Vagina (tissue), 2 donors: ENCODE measurements at places on chromosomes 12 and 14.

GRCh38 chr14:99792551-99793212, 531 bp upstream of the EML1 start:
- H3K27me3 ChIP-seq = no peaks in the 10 kb centered on the region
- peaks cover 28% of the 10 kb centered on the region for H3K4me1 ChIP-seq
- H3K4me3 ChIP-seq = peak overlapping the region; percentile 55
- no peaks in the 10 kb centered on the region for H3K36me3 ChIP-seq

DNA sequence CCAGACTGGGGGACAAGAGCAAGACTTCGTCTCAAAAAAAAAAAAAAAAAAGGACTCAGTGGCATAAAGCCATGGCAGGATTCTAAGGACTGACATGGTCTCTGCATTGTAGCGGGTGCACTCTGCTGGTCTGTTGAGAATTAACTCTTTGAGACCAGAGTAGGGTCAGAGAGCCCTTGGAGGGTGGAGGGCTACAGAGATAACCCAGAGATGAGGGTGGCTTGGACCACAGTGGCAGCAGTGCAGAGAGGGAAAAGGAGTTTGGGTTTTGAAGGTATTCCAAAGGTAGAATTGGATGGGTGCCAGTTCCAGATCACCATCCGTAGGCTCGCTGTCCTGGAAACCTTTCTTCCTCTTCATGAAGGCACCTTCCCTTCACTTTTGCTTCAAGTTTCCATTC, 14.3 kb upstream of the DYNC1H1 start:
- peaks cover 25% of the 10 kb centered on the region for H3K4me1 ChIP-seq
- H3K27me3 ChIP-seq = no peaks in the 10 kb centered on the region
- H3K27ac ChIP-seq = no peak overlapping the region
- no peaks in the 10 kb centered on the region for H3K36me3 ChIP-seq

DNA sequence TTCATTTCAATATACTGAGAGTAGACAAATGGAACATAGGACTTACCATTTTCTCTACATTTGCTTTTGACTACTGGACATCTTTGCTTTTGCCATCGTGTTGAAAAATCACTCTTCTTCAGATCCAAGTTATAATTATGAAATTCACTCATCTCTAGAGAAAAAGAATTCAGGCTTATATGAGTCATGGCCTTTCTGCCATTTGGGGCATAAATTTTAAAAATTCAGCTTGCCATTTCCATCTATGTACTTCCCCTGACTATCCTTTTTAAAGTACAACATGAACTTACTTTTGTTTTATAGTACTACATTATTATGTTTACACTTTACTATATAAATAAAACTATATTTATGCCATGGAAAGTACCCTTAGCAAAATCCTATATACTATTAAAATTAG, 3.0 kb downstream of the KLRK1 start:
- H3K27me3 ChIP-seq = no peaks in the 10 kb centered on the region
- H3K4me3 ChIP-seq = no peak overlapping the region
- no peaks in the 10 kb centered on the region for H3K4me1 ChIP-seq
- no peaks in the 10 kb centered on the region for H3K36me3 ChIP-seq
- DNase-seq = no peak

- no peaks in the 10 kb centered on the region for H3K36me3 ChIP-seq
- H3K27me3 ChIP-seq = no peaks in the 10 kb centered on the region
- no peak for DNase-seq
- H3K4me3 ChIP-seq = no peak overlapping the region
- H3K27ac ChIP-seq = no peak overlapping the region
Measured at GRCh38 chr14:59394268-59394667, 70.9 kb downstream of the GPR135 start.

GRCh38 chr12:148676-149416, 65.1 kb downstream of the SLC6A12 start:
- H3K36me3 ChIP-seq = no peaks in the 10 kb centered on the region
- DNase-seq = no peak
- no peak overlapping the region for H3K27ac ChIP-seq
- H3K4me3 ChIP-seq = no peak overlapping the region
- H3K4me1 ChIP-seq = peaks cover 6% of the 10 kb centered on the region
- no peaks in the 10 kb centered on the region for H3K27me3 ChIP-seq

DNA sequence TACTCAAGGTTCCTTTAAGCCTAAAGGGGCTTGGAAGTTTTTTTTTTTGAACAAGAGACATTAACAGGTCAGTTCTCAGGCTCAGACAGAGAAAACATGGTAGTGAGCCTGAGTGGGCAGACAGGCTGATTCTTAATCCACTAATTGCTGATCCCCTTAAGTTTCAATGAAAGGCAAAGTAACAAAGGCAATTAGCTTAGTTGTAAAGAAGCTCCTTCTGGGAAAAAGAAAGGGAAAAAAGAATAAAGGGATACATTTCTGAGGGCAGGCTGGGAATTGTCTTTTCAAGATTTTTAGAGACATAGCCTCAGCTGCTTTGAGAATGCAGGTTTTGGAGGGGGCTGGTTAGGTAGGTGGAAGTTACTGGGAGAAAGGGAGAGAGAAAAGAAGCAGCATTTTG, 133.8 kb downstream of the CFAP54 start:
- no peak for DNase-seq
- H3K36me3 ChIP-seq = no peaks in the 10 kb centered on the region
- H3K27me3 ChIP-seq = no peaks in the 10 kb centered on the region
- H3K4me1 ChIP-seq = no peaks in the 10 kb centered on the region

DNA sequence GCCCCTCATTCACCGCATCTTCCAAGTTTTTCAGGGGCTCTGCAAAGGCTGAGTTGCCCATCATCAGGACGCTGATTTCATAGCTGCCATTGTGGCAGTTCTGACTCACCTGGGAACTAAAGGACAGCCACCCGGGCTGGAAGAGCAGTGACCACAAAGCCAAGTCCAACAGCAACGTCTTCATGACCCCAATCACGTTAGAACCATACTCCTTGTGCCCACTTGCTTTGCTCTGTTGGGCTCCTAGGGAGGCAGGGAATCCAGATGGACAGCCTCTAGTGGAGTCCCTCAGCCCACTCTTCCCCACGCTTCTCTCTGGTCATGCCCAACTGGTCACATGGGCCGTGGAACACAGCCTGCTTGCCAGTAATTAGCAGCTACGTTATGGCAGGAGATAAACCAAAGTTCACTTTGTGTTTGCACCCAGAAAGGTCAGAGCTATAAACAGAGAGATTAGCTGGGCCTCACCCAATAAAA, at the start of gene GUCY2C:
GUCY2C (minus strand) TSS at position 335 of the 477 bp plus-strand sequence; CDS start at position 184, 151 bp downstream.
- H3K27me3 ChIP-seq = no peaks in the 10 kb centered on the region
- no peaks in the 10 kb centered on the region for H3K36me3 ChIP-seq
- no peak within 1 kb of the TSS for H3K4me3 ChIP-seq
- no peak for DNase-seq
- no peak within 1 kb of the TSS for H3K27ac ChIP-seq

DNA sequence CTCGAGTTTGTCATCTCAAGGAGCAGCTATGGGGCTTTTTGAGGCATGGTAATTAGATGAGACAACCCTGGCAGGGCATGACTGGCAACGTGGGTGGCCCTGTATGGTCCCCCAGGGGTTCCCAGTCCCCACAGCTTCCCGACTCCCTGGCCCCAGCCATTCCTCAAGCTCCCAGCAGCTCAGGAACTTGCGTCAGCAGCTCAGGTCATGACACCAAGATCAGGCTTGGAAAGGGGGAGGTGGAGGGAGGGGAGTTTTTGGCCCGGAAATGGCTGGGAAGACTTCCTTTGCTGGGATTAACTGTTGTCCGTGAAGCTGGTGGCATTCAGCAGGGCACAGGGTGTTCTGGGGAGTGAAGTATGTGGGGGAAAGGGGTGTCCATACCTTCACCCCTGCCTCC, 10.4 kb upstream of the NRIP2 start:
- no peak for DNase-seq
- H3K27ac ChIP-seq = peak overlapping the region; percentile 6
- no peaks in the 10 kb centered on the region for H3K27me3 ChIP-seq
- no peaks in the 10 kb centered on the region for H3K36me3 ChIP-seq
- no peaks in the 10 kb centered on the region for H3K4me1 ChIP-seq

DNA sequence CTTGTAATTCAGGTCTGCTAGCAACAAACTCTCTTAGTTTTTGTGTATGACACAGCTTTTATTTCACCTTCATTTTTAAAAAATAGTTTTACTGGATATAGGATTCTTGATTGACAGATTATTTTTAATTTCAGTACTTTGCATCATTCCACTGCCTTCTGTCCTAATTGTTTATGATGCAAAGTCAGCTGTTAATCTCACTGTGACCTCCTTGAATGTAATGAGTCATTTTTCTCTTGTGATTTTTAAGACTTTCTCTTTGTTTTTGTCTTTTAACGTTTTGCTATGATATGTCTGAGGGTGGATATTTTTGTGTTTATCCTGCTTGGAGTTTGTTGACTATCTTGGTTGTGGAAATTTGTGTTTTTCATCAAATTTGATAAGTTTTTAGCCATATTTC, 126.3 kb upstream of the FBXO33 start:
- H3K4me3 ChIP-seq = no peak overlapping the region
- H3K27ac ChIP-seq = no peak overlapping the region
- no peaks in the 10 kb centered on the region for H3K4me1 ChIP-seq
- no peaks in the 10 kb centered on the region for H3K36me3 ChIP-seq

DNA sequence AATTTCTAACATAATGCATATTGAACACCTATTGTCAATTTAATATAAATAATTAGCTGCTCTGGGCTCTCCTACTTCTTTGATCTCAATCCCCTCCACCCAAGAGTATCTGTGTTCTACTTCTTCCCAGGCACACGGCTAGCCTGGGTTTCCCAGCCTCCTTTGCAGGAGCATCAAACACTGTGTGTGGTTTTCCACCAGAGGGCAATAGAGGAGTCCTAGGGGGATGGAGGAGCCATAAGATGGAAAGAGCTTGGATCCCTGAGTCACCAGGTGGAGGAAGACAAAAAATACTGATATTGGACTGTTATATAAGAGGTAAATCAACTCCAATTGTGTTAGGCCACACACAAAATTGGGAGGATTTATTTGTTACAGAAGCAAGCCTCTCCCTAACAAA, 333.7 kb downstream of the GLT1D1 start:
- no peaks in the 10 kb centered on the region for H3K36me3 ChIP-seq
- H3K4me3 ChIP-seq = no peak overlapping the region
- H3K4me1 ChIP-seq = no peaks in the 10 kb centered on the region
- DNase-seq = no peak

- no peak overlapping the region for H3K27ac ChIP-seq
- DNase-seq = no peak
- peaks cover 24% of the 10 kb centered on the region for H3K36me3 ChIP-seq
- no peak overlapping the region for H3K4me3 ChIP-seq
- peaks cover 9% of the 10 kb centered on the region for H3K4me1 ChIP-seq
Measured at GRCh38 chr14:64731141-64731581, 26.9 kb downstream of the PLEKHG3 start.

DNA sequence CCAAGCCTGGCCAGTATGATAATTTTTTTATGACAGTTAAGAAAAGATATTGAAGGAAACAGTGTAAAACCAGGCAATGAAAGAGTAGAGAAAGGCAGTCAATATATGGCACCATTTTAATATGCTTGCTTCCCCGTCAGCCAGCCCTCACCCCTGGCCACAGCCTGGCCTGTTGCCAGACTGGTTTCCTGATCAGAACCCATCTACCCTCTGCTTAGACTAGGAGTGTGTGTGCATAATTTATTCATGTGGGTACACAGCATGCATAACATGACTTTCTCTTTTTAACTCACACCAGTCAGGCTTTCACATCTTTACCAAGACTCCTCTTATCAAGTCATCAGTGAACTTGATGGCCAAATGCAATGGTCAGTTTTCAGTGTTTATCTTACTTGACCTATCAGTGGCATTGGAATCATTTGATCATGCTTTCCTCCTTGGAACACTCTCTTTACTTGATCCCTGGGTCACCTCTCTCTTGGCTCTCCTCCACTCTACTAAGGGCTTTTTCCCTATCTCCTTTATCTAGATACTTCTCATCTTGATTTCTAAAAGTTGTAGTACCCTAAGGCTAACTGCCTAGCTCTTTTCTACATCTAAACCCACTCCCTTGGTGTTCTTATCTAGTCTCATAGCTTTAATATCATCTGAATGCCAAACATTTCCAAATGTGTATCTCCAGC, 10.0 kb upstream of the GPR19 start:
- H3K4me1 ChIP-seq = peaks cover 7% of the 10 kb centered on the region
- no peak for DNase-seq
- no peak overlapping the region for H3K4me3 ChIP-seq
- H3K27ac ChIP-seq = no peak overlapping the region
- no peaks in the 10 kb centered on the region for H3K27me3 ChIP-seq

- no peaks in the 10 kb centered on the region for H3K36me3 ChIP-seq
- H3K4me1 ChIP-seq = no peaks in the 10 kb centered on the region
- DNase-seq = no peak
- H3K4me3 ChIP-seq = no peak overlapping the region
- H3K27ac ChIP-seq = no peak overlapping the region
Measured at GRCh38 chr12:9198012-9198411, 10.2 kb downstream of the PZP start.

DNA sequence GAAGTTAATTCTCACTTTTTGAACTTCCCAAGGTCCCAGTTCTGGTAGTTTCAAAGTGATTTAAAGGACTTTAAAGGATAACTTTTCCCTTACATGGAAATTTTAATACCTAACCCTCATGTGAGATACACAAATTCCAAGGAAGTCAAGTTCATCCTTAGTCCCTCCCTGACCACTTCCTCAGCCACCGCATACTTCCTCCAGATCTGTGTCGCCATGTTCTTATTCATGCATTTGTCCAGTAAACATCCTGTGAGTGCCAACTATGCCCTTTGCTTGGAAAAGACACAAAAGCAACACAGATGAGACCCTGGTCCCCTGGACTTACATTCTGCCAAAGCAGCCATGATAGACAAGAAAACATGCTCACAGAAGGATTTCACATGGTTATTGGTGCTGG, 206.6 kb downstream of the KSR2 start:
- no peak for DNase-seq
- no peaks in the 10 kb centered on the region for H3K36me3 ChIP-seq
- no peak overlapping the region for H3K27ac ChIP-seq
- no peak overlapping the region for H3K4me3 ChIP-seq

- H3K4me1 ChIP-seq = peaks cover 4% of the 10 kb centered on the region
- no peak for DNase-seq
- no peak overlapping the region for H3K27ac ChIP-seq
- no peaks in the 10 kb centered on the region for H3K27me3 ChIP-seq
- no peaks in the 10 kb centered on the region for H3K36me3 ChIP-seq
- no peak overlapping the region for H3K4me3 ChIP-seq
Measured at GRCh38 chr14:26845151-26845818, 247.5 kb upstream of the NOVA1 start.

- H3K27me3 ChIP-seq = no peaks in the 10 kb centered on the region
- no peak overlapping the region for H3K4me3 ChIP-seq
- no peaks in the 10 kb centered on the region for H3K36me3 ChIP-seq
Measured at GRCh38 chr12:6423267-6424007, 21.3 kb upstream of the CD27 start.

DNA sequence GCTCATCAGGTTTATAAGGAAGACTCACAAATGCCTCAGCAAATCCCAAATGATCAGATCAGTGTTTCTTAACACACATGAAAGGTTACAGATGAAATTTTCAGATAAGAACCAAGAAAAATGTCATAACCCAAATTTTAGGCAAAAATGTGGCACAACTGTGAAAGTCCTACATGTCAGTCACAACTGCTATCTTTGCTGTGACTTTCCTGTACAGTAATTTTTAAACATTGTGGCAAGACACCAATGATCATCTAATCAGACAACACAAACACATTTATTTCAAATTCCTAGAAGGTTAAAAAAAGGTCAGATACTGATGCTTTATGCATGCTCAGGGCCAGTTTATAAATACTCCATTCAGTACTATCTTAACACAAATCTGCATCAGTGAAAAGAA, 31.1 kb downstream of the NUDT4 start:
- H3K36me3 ChIP-seq = no peaks in the 10 kb centered on the region
- no peak overlapping the region for H3K4me3 ChIP-seq
- no peaks in the 10 kb centered on the region for H3K27me3 ChIP-seq
- H3K4me1 ChIP-seq = peaks cover 37% of the 10 kb centered on the region
- no peak for DNase-seq
- H3K27ac ChIP-seq = no peak overlapping the region
